ENCODE measurements at places on chromosomes 5 and 9.

DNA sequence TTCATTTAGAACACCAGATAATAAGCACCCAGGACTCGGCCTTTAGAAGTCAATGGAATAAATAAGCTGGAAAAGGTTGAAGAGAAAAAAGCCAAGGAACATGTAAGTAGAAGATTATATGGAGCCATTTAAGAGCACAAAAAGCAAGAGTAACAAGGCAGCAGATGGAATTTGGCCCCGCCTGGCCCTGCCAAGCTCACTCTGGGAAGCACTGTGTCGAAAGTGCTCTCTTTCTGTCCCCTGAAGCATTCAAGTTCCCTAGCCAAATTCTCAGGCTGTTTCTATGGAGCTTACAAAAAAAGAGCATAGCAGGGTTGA is 73.0 kb upstream of the GPR151 start:
- DNase-seq: no peak

- no peak for DNase-seq
Observed at GRCh38 chr5:121366515-121366914, 485.2 kb upstream of the FTMT start.

DNA sequence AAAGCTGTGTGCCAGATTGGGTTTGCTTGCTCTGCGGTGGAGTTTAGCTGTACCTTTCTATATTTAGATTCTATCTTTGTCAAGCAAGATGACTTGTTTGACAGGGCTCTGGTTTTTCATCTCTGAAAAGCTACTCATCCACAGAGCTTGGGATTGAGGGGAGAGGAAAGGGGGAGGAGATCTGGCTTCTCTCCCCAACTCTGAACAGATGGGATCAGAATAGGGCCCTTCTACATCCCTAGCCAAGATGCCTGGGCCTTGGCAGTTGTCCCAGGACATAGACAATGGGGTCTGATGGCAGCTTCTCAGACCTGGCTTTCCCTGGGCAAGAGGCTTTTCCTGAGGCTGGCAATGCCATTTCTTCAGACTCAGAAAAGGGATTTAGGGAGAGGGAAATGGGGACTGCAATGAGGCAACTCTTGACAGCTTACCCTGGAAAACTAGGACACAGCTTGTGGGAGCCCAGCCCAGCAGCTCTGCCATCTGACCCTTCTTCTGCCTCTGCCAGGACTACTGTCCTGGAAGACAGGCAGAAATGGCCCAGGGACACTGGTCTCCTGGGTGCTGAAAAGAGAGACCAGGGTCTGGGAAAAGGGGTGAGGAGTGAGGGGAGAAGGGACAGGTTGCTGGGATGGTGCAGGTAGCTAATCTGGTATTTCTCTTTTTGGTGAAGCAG is 50.2 kb upstream of the ASTN2 start:
- DNase-seq: no peak

DNA sequence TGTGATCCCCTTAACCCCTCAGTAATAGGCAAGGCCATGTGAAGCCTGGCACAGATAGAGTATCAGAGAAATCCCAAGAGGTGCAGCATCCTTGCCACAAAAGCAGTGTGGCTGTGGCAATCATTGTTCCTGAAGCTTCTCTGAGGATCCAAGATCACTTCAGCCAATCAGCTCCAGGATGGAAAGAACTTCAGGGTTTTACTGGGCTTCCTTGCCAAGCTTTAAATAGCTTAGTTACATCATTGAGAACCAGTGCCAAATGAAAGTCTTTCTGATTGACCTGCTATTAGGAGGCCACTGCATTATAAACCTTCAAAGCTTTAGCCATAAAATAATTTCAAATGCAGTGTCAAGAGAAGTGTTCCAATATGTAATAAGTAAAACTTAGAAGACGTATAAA is 430.6 kb downstream of the PIK3R1 start:
- DNase-seq: no peak

GRCh38 chr9:6566409-6567139 is 79.0 kb downstream of the GLDC start:
- DNase-seq: no peak

GRCh38 chr5:2149195-2149539 is 266.4 kb upstream of the IRX4 start:
- no peak for DNase-seq

DNA sequence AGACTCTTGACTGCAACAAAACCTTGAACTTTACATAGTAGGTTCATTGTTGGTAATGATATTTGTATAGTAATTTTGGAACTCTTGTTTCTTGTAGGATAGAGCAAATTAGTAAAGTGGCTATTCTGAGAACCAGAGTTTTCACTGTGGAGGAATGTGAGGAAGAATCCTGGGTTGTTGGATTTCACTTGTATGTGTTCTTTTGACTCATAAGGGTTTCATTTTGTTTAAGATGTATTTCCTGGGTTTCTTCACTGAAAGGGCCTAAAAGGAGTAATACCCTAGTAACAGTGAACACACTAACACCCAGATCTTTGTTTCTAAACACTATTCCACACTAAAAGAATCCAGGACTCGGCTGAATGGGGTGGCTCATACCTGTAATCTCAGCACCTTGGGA is 20.1 kb downstream of the TTC1 start:
- no peak for DNase-seq

- DNase-seq: no peak
Observed at GRCh38 chr5:88883059-88883835, at the start of gene MEF2C. TSS of gene MEF2C (minus strand) at chr5:88883184. CDS start at chr5:88823788, 59,396 bp downstream.

- DNase-seq: no peak
Observed at GRCh38 chr9:80223897-80224296, 652.1 kb downstream of the TLE4 start.

GRCh38 chr5:166926138-166926537 is 1365.3 kb upstream of the WWC1 start:
- no peak for DNase-seq

- DNase-seq: no peak
Observed at GRCh38 chr5:168737066-168737465, 157.9 kb upstream of the PANK3 start.

GRCh38 chr9:133980864-133981588 is 11.1 kb downstream of the VAV2 start:
- no peak for DNase-seq

GRCh38 chr9:114259798-114260523 is 62.9 kb upstream of the ORM1 start:
- no peak for DNase-seq

DNA sequence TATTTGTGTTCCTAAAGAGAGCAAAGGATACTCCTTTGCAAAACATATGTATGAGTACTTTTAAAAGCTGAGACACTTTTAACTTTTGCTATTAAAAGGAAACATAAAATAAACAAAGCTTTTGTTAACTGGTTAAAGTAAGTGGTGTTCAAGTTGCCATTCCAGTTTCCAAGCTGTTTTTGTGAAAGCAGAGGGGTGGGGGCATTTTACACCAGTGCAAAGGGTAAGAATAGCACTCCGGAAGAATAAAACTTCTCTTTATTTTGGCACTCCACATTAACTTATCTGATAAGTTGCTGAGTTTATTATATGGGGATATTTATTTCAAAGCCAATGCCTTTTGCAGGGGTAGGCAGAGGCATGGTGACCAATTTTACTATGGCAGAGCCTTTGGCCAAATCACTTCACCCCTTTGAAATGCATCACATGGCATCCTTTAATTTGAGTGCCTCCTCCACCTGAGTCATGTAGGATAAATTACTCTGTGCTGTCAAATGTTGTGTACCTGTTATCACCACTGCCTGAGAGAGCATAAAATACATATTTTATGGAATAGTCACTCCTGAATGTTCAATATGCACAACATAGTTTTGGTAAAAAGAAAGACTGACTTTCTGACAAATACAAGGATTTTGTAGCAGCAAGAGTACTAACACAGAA is 62.9 kb downstream of the MLLT3 start:
- no peak for DNase-seq

GRCh38 chr5:80077051-80077714 is 42.0 kb downstream of the THBS4 start:
- DNase-seq: no peak

- no peak for DNase-seq
Observed at GRCh38 chr5:14339468-14339867, 196.3 kb downstream of the TRIO start.

- DNase-seq: no peak
Observed at GRCh38 chr9:105993116-105993854, 298.9 kb downstream of the TMEM38B start.

DNA sequence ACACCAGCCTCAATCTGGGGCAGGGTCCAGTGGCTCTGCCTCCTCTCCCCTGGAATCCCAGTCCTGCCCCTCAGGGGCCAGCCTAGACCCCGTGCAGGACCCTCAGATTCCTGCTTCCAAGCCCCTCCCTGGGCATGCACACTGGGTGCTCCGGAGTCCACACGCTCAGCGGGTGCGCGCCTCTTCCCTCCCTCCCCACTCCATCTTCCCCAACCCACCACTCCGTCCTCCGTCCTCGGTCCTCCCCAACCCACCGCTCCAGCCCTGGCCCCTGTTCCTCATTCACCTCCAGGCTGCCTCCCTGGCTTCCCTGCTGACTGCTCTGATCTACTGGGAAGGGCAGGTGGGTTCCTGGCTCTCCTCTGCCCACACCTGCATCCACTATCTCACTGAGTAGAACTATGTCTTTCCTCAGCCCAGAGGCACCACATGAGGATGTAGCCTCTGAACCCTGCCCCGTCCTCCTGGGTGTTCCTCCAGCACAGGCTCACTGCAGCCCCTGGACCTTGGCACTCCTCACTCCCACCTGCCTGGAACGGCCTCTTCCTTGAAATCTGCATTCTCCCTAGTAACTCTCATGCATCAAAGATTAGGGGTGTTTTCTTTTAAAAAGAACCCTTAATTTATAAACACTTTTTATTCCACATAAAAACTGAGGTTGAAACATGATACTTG is 92.8 kb downstream of the CAMSAP1 start:
- no peak for DNase-seq

- no peak for DNase-seq
Observed at GRCh38 chr9:124452326-124452725, 2.1 kb downstream of the ADGRD2 start.

GRCh38 chr5:160462167-160462566 is 40.5 kb downstream of the PTTG1 start:
- DNase-seq: no peak

- peak; percentile 60 for DNase-seq
Observed at GRCh38 chr9:114898741-114899140, 31.6 kb downstream of the TNFSF8 start.

GRCh38 chr5:72151169-72151568 is 43.9 kb downstream of the MAP1B start:
- DNase-seq: no peak

DNA sequence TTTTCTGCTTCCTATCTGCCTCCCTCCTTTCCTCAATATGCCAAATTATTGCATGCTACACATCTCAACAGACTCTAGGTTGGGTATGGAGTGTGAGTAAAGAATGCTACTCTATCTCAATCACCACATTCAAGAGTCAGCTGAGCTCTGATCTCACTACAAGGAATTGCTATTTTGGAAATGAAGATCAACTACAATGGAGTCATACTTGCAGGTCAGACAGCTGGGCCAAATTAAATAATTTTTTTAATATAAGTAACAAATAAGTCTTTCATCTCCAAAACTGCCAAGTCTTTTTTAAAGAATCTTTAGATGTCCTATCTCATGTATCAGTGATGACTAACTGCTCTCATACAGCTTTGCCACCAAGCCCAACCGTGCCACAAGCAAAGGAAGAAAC is 64.0 kb downstream of the DEPDC1B start:
- no peak for DNase-seq

DNA sequence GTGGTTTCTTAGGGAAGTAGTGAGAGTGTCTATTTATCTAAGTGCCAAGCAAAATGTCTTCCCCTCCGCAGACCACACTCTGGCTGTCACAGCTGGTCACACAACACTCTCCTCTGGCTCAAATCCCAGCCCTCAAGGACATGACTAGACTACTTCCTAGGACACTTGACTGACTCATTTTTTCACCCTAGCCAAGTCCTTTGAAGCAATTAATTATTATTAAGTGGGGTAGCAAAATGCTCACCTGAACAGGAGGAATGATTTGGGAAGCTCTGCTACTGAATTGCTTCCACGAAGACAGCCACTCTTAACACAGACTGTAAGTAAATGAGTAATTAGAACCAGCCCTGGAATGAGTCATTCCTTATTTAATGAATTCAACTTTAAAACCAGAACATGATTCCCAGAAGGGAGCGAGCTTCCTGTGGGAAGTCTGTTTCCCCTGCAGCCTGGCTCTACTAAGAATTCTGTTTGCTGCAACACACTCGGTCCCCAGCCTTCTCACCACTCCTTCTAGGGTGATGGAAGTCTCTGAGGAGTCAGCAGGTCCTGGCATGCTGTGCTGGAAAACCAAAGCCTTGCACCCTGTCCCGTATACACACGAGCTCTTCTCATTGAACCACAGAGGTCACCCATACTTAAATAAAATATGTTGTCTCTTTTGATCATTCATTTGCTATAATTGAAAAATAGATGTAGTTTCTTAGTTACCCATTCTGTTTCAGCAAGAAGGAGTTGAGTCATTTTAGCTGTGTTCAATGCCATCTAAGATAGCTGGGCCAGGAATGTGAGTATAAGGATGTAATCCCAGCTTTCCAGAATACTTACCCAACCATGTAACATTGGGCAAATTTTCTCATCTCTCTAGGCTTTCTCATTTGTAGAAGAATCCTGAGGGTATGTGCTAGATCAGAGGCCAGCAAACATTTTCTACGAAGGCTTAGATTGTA is 218.6 kb upstream of the RASEF start:
- DNase-seq: no peak

GRCh38 chr5:91865915-91866314 is 482.8 kb upstream of the ARRDC3 start:
- DNase-seq: no peak

DNA sequence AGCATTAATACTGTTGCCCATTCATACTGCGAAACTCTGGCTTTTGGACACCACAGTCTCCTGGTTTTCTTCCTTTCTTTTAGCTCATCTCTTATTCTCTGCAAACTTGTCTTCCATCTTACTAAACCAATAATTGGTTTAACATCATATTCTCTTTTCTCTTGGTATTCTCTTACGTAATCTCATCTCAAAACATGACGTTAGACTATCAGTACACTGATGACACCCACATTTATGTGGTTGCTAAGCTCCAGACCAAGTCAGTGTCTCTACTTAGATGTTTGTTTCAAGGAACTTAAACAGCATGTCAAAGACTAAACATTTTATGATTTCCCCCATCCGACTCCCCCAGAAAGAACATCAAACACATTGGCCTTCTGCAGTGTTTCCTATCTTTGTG is 2.1 kb downstream of the PRRC1 start:
- no peak for DNase-seq

- no peak for DNase-seq
Observed at GRCh38 chr9:13555989-13556500, 276.6 kb upstream of the MPDZ start.

DNA sequence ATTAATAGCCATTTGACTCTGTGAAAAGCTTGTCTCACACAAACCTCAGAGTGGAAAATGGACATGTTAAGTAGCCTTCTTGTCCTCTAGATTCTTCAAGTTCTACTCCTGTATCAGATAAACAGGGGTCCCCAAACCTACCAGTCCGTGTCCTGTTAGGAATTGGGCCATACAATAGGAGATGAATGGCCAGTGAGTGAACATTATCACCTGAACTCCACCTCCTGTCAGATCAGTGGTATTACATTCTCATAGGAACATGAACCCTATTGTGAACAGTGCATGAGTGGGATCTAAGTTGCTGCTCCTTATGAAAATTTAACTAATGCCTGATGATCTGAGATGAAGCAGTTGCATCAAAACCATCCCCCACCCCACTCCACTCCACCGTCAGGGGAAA is 136.3 kb downstream of the TMEM232 start:
- no peak for DNase-seq

Data from activated gamma-delta T cell treated with anti-CD3 and anti-CD28 coated beads, Interleukin-2, amount 50 U/mL, for 16 hours (primary cell).